ENCODE measurements at places on chromosomes 7 and 10.

DNA sequence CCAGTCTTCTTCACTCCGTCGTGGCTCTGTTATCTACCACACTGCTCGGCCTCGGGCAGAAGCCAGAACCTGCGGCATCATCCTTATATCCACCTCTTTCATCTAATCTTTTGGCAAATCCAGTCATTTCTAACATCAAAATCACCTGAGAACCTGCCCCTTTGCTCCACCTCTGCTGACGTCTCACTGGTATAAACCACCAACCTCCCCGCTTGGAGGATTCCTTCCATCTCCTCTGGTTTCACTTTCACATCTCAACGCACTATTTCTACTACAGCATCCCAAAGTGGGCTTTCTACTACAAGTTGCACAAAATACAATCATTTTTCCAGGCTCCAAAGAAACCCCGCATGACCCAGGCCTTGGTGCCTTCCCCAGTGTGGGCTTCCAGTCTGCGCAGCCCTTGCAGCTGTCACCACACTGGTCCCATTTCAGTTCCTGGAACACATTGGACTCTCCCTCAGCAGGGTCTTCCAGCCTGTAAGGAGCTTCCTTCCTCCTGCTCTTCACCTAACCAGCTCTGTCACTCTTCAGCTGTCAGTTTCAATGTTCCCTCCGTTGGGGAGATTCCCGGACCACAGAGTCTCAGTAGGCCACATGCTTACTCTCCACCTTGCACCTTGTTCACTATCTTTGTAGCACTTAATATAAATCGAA, 85.0 kb downstream of the PRKCQ start:
- DNase-seq = no peak

DNA sequence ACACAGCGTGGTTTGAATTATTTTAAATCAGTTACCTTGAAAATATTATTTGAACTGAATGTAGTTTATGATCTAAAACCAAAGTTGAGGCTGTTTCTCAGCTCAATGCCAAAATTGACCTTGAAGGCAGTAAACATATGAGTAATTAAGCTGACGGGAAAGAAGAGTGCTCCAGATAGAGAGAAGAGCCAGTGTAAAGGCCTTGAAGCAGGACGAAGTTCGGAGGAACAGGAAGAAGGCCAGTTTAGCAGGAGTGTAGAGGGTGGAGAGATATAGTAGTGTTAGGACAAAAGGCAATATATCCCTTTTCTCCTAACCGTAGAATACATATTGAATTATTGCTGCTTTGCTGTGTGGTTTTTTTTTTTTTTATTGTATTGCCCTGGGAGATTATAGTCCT, 63.2 kb downstream of the CYP51A1 start:
- no peak for DNase-seq

DNA sequence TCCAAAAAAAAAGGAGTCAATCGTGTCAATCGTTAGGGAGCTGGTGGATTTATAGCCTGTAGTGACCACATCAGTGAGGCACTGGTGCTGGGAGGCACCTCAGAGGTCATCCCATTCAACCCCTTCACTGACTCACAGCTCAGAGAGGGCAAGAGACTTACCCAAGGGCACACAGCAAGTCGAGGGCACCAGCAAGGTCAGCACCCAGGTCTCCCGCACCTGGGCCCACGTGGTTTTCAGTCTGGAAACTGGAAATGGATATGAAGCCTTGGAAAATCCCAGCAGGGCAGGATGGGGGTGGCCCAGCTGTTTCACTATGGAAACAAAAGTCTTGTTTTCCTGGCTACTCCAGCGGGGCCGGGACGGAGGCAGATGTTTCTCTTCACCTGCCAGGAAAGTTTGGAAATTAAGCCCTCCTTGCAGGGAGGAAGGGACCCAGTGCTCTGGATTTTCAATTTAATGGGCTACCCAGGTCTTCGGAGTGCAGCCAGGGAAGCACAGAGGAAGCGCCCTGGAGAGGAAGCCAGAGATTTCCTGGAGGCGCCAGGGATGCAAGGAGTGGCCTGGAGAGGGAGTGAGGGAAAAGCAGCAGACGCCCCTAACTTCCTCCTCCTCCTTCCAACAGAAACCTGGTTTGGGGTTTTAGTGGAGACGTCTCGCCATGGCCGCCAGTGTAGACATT, 157.2 kb upstream of the TNRC18 start:
- no peak for DNase-seq

GRCh38 chr10:17278607-17279240, 50.7 kb downstream of the VIM start:
- DNase-seq = no peak

DNA sequence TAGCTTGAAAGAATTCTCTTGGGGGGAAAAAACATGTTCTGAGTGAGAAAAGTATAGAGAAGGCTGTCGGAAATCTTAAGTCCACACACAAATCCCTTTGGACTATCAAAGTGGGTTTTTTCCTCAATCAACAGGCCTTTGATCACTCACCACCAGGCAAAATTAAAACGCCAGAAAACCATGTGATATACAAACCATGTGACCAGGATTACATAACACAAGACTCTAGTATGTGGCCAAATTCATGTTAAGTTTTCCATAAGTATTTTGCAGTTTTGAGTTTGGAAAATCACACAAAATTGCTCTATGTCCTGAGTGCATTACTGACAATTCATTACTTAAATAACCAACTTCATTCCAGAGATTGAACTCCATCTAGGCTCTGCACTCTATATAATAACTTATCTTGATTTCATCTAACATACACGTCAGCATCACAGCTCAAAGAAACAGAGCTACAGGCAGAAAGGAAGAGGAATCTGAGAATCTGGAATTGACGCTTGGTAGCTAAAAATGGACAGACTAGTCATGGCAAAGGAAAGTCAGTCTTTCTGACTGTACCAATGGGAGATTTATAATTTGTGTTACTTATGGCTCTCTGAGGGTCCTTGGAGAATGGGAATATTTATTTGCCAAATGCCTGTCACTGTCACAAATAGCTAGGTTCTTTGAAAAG, 383.5 kb downstream of the SFMBT2 start:
- no peak for DNase-seq

- peak; percentile 90 for DNase-seq
Measured at GRCh38 chr10:95792874-95793285, 36.9 kb downstream of the ENTPD1 start.

- no peak for DNase-seq
Measured at GRCh38 chr7:29611941-29612544, 48.4 kb downstream of the PRR15 start.

DNA sequence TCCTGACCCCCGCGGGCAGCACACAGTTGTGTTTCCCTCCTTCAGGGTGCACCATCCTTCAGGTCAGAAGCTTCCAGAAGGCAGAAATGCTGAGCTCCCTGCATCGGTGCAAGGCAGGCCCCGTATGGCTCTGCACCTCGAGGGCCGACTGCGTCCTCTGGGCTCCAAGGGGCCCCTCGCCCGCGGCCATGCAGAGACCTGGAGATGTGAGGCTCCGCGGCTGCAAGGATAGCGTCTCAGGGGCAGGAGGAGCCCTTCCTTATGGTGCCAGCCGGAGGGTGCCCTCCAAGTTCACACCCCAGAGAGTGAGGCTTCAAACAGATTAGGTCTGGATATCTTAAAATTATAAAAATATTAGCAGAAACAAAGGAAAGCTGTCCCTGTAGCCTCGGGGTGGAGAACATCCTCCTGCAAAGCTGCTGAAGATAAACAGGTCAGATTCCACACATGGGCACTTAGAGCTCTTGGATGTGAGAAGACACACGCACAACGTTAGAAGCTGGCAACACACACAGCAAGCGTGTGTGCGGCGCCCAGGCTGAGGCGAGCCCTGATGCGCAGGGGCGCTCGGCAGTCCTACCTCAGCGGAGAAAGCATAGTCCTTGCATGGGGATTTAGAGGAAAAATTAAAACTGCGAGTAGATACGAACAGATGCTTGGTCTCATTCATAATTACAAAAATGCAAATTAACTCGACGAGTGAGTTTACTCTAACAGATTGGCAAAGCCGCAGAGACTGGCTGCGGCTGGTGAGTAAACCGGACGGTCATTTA, 20.4 kb downstream of the KNDC1 start:
- no peak for DNase-seq

- no peak for DNase-seq
Measured at GRCh38 chr10:128738386-128738915, 612.2 kb upstream of the MKI67 start.
